ENCODE measurements at places on chromosomes 12 and 14.

DNA sequence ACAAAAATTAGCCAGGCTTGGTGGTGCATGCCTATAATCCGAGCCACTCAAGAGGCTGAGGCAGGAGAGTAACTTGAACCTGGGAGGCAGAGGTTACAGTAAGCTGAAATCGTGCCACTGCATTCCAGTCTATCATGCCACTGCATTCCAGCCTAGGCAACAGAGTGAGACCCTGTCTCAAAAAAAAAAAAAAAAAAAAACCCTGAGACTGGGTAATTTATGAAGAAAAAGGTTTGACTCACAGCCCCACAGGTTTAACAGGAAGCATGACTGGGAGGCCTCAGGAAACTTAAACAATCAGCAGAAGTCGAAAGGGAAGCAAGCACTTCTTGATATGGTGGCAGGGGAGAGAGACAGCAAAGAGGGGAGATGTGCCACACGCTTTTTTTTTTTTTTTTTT, 123.2 kb downstream of the GXYLT1 start:
- DNase-seq = no peak

- no peak for DNase-seq
These were observed 78.4 kb upstream of the EEA1 start for GRCh38 chr12:93007544-93007943.

- DNase-seq = no peak
These were observed 45.6 kb upstream of the RBM19 start for GRCh38 chr12:114011711-114012110.

- DNase-seq = no peak
These were observed 18.8 kb upstream of the LTA4H start for GRCh38 chr12:96054244-96054610.

DNA sequence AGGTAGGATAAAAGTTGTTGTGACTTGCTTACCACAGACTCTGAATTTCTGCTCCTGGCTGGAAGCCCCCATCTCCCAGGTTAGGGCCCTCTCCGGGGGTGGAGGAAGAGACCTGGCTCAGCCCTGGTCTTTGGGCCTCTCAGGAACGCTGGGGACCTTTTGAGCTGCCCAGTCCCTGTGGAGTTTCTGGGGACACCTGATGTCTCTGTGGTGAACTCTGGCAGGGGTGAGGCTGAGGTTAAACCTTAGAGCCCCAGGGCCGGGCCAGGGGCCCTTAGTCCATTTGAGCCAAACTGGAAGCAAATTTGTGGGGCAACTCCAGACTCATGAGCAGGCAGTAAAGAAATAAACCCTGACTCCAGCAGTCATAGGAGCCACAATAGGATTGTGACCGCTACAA, 112.1 kb downstream of the ADGRD1 start:
- DNase-seq = no peak

GRCh38 chr12:127822809-127823411, 444.1 kb upstream of the TMEM132C start:
- DNase-seq = no peak

GRCh38 chr12:66931091-66931490, 252.2 kb upstream of the GRIP1 start:
- no peak for DNase-seq

GRCh38 chr12:15856097-15856982, 25.8 kb upstream of the STRAP start:
- peak; percentile 73 for DNase-seq

DNA sequence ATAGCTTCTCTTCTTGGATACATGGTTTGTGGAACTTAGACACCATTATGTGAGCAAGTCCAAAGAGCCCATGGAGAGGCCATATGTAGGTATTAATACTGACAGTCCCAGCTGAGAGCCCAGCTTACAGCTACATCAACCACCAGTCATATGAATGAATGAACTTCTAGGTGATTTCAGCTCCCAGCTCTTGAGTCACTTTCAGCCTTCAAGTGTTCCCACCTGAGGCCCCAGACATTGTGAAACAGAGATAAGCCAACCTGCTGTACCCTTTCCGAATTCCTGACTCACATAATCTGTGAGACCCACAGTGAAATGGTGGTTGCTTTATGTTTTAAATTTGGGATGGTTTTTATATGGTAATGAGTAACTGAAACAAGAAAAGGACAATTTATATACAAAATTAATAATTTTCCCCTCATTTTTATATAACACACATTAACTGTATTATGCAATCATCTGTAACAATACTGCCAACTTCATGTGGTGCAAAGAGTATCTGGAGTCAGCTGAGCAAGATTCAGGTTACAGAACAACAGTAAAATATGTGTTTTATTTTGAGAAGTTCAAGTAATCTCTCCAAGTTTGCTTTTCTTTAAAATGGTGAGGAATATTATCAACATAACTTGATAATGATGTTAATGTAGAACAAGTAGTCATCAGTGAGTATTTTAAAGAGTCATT, 27.7 kb upstream of the FBXO33 start:
- no peak for DNase-seq

DNA sequence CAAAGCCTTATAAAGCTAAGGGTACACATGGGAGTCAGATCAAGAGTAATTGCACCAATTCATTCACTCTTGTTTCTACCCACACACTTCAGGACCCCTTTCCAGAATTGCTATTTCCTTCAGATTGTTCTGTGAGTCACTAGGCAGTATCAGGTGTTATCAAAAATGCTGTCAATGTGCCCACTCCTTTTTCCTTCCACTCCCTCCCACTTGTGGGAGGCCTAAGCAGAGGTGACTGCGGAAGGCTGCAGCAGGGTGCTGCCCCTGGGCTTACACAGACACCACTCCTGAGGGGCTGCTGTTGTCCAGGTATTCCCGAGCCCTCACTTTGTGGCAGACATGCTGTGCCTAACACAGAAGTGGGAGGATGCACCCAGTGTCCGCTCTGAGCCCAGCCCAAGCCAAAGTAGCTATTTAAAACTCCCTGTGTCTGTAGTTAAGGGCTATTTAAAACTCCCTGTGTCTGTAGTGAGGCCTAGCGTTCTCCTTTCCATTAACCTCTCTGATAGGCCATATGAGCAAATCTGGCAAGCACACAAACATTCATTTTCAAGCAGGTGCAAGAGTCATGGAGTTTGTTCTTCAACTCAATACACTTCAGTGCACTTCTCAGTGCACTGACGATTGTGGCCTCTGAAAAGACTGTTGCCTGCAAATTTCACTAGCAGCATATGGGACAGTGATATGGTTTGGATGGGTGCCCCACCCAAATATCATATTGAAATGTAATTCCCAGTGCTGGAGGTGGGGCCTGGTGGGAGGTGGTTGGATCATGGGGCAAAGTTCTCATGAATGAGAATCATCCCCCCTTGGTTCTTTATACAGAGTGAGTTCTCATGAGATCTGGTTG, 117.8 kb downstream of the PHLDA1 start:
- no peak for DNase-seq

DNA sequence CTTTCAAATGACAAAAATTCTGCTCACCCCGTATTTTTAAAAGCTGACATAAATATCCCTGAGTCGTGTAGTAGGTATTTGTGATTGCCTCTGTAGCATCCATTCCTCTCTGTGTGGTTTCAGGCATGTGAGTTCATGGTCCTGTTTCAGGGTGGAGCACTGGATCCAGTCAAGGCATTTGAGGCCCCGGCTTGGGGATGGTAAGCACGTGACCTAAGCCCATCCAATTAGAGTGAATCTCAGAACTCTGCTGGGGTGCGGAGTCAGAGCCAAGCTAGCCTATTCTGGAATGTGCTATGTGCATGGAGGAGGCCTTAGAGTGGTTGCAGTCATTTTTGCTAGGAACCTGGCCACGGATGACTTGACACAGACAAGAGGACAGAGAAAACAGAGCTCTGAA, 4.3 kb upstream of the CSRP2 start:
- no peak for DNase-seq

GRCh38 chr12:69099201-69099837, 140.1 kb upstream of the CPSF6 start:
- DNase-seq = no peak

- DNase-seq = no peak
These were observed 16.5 kb upstream of the FZD10 start for GRCh38 chr12:130145731-130146130.

DNA sequence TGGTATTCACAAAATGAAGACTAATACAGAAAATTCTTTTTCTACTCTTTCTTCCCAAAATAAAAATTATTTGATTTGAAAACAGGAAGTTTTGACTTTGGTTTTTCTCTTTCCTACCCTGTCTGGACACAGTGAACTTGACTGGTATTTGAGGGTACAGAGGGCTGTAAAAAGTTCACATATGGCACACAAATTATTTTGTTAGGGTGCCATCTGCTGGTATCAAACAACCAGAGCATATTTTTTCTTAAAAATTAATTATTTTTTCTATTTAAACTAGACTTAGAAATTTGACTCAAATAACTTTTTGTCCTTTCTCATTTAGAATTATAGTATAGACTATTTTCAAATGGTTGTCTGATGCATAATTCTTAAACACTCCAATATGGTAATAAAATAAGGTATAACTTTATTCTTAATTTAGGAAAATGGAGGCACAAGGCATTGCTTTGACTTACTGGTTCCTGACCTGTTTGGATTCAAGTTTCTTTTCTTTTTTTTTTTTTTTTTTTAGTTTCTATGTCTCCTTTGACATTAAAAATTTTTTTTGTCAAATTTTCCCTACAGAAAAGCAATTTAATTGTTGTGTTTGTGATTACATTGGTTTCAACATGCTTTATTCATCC, 390.6 kb downstream of the PRKD1 start:
- DNase-seq = no peak

- DNase-seq = no peak
These were observed 407.2 kb downstream of the NOVA1 start for GRCh38 chr14:26190646-26191045.

DNA sequence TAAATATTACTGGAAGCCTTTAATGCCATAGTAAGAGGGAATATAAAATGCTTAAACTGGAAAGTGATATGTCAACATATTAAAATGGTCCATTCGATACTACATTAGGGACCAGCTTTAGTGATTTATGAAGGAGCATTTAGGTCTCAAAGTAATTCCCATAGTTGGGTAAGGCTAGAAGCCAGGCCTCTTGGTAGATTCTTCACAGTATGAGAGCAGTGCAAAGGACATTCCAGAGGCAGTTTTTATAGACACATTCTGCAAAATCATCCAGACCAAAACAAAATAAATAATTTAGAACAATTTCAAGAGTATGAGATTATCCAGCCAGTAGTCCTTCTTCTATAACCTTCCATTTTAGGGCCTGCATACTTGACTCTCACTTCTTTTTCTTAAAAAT, 142.6 kb upstream of the PDZRN4 start:
- DNase-seq = no peak

- DNase-seq = no peak
These were observed 45.8 kb upstream of the CORO1C start for GRCh38 chr12:108777156-108777555.

DNA sequence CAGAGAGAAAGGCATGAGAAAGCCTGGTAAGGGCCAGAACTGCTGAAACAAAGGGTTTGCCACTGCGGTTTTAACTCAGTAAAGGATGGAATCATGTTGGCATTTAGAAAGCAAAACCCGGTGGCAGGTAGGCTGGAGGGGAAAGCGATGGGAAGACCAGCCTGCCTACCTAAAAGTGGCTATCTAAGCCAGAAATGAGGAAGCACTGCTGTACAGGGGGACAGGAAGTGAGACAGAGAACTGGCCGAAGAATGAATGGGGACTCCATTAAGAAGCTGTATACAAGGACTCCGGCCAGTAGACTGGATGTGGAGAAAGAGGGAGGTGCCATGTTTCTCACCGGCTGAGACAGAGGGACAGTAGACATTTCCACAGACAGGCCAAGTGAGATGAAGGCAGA, 48.2 kb downstream of the PPM1H start:
- DNase-seq = no peak

DNA sequence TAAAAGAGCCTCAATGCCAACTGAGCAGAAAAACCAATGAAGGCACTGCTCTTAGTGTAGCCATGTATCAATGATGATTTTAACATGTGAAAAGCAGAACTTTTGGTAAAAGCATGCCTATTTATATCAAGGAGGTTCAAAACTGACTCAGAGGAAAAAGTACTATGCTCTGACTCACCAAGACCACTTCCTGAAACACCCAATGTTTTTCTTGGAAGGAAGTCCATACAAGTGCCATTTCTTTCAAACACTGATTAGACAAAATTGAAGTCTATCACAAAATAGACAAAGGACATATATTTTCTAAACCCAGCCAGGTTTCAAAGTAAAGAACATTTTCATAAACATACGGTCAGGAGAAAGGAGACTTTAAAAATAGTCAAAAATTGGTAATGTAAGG, 88.6 kb downstream of the EPS8 start:
- peak; percentile 25 for DNase-seq

GRCh38 chr14:61438036-61438435, 116.7 kb downstream of the PRKCH start:
- DNase-seq = no peak

DNA sequence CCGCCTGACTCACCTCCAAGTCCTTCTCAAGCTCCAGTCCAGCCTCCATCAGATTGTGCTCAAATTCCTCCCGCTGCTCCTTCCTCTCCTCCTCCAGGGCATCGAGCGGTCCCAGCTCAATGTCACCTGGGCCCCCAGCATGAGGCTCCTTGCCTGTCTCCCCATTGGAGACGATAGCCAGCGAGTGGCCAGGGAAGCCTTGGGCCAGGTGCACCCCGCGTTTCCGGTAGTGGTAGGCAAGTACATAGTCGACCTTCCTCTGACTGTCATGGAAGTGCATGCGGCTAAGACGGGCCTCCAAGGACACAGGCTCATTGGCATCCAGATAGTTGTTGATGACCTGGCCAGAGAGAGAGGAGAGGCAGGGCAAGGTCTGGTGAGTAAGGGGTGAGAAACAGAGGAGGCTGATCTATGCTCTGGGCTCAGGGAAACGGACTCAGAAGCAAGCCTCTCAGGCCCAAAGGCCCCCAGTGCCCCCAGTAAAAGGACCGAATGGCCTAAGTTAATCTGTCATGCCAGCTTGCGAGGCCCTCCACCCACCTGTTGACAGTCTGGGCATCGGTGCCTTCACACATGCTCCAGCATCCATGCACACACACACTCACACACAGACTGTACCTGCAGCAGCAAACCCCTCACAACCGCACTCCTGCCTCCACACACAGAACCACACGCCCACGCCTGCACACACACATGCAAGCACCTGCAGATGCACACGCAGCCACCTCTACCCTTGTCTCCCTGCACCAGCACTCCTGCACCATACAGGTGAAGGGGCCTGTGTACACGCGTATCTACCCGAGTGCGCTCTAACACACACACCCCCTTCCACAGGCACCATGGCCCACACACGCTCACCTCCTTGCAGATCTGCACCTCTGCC, 23.8 kb downstream of the ANO2 start:
- DNase-seq = no peak

- no peak for DNase-seq
These were observed 3.9 kb downstream of the B3GNT4 start for GRCh38 chr12:122207391-122207790.

DNA sequence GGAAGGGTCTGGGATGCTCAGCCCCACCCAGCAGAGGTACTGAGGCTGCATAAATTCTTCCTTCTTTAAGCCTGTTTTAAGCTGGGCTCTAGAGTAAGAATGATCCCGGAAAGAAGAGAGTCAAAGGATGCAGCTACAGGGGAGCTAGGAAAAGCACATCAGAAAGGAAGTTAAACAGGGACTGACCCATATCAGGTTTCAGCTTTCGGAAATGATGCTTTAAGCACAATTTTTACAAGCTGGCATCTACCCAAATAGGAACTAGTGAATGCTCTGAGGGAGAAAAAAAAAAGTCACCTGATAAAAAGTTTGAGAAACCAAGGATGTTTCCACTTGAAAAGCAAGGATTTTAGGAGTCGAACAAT, 22.0 kb downstream of the TSPAN8 start:
- no peak for DNase-seq

- no peak for DNase-seq
These were observed 22.1 kb downstream of the FAIM2 start for GRCh38 chr12:49881415-49882247.

- DNase-seq = no peak
These were observed 81.8 kb downstream of the IRF2BPL start for GRCh38 chr14:76946753-76947077.

GRCh38 chr12:1525858-1526257, 68.5 kb downstream of the FBXL14 start:
- no peak for DNase-seq
